ENCODE measurements at places on chromosomes 3 and 15. TPM values are rescaled to one million over a fixed set of nuclear protein-coding genes. Genes with fewer than 3 reads are reported as not detected.

Gene LRRC2
- total RNA-seq = 7.4 TPM

DNA sequence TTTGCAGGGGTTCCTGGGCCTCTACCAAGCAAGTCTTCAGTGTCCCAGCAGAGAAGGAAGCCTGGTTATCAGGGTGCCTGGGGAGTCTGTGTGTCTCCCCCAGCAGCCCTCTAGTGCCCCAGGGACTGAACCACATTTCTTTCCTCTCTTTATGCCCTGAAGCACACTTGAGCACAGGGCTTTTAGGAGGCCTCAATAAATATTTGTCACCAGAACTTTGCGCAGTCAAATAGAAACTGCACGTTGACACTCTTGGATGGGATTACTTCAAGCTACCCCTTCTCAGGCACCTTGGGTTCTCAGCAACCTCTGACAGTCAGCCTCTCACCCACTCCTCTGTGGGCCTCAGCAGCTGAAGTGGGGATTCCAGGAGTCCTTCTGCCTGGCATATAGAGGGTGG, 226.6 kb upstream of the HES1 start:
- DNase-seq = no peak

GRCh38 chr3:43632269-43632733, 10.5 kb upstream of the ANO10 start:
- DNase-seq = no peak

DNA sequence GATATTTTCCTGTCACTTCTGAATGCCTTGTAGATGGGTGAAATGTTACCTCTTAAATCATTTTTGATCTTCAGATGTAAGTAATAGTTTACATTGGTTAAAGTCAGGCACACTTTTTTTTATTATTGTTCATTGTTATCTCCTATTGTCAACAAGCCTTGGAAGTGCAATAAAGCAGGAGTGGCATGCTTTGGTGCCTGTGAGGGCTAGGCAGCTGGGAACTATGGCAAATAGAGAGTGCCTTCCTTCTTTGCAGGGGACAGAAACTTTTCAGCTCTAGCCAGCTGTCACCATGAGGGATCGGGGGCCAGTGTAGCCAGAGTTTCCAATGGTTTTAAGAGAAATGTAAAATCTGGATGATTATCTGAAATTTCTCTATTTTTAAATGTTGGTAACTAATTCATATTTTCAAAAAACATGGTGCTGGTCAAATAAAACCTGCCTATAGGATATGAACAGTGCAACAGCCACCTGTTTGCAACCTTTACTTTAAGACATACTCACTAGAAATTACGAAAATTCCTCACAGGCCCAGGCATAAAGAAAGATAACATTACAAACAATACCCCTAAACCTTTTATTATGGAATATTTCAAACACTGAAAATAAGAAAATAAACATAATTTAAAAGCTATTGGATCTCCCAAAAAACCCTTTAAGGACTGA, 9.1 kb upstream of the SELENOK start:
- DNase-seq = no peak

Data from left lobe of liver (tissue), 2 donors.